DND-41 (cell line): ENCODE measurements at places on chromosomes 4 and X.

- DNase-seq = no peak
Observed at GRCh38 chrX:131061306-131061705, 3.2 kb downstream of the ARHGAP36 start.

- DNase-seq = no peak
Observed at GRCh38 chr4:86910820-86911684, 18.8 kb upstream of the C4orf36 start.

DNA sequence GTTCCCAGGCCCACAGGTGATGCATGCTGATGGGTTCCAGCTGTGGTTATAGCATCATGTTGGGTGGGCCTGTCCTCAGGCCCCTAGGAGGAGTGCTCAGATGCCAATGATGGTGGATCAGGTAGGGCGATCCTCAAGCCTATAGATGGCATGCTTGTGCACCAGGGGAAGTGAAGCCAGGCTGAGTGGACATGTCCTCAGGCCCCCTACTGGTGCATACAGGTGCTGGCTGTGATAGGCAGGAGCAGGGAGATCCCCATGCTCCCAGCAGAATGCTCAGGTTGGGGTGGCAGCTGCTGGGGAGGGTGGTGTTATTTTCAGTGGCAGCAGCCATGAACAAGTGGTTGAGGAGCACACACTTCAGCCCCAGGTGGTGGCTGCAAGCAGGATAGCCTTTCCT is 96.0 kb downstream of the SMARCA1 start:
- DNase-seq = no peak

DNA sequence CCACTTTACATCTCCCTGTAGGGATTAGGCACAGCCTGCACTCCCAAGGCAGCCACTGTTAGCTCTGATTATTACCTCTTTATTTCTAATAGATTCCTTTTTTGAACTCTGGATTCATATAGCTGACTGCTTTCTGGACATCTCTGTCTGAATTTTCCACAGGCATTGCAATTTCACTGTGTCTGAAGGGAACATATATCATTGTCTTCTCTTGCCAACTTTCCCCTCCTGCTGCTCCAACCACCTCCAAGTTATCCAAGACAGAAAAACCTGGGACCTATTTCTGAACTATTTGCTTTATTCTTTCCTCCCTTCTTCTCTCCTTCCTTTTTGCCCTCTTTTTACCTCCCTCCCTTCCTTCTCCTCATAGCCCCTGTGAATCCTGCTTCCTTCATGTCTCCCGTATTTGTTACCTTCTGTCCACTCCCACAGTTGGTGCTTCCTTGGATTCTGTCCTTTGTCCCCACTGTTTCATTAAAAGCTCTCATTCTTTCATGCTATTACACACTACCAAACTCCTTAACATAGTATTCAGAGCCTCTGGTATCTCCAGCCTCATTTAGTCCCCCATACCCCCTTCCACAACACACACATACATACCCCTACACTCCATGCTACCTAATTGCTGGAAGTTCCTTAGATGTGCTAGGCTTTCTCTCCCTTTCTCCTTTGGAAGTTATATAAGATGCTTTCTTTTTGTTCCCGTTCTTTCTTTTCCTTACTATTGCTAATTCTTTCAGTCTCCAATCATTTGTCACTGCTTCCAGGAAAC is 34.7 kb downstream of the FGF2 start:
- DNase-seq = no peak

DNA sequence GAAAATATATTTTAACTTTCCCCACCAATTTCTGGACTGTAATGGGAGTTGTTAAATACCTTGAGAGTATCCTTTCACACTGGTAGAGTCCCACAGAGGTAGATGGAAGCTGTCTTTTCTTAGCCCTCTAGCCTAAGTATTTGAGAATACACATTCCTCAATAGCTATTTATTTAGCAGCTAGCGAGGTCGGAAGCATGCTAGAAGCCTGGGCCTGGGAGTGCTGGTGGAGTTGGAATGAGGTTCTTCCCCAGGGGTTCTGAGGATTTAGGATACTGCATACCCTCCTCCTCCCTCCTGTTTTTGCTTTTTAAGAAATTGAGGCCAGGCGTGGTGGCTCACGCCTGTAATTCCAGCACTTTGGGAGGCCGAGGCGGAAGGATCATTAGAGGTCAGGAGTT is 999 bp upstream of the KLHL15 start:
- DNase-seq = no peak

- no peak for DNase-seq
Observed at GRCh38 chr4:147724468-147725201, 7.3 kb upstream of the ARHGAP10 start.

DNA sequence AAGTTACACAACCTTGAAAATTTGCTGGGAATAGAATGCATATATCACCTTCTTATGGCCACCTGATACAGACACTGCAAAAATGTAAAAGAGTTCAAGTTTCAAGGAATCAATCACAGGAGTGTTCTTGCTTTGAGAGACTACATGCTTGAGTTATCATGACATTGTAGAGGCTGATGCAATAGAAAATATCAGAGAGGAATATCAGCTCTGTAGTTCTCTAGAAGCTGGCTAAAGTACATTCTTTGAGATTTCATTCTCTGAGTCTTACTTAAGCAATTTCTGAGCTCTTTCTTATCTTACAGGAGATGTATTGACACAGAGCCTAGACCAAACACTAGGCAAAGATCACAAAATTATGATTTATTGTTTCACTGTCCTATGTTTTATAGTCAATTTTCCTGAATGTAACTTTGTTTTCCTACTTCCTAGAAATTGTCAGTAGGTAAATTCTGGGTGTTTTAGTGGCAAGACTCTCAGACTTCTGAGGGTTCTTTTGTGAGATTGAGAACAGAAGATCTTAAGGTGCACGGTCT is 152.1 kb upstream of the HPGD start:
- DNase-seq = no peak

- no peak for DNase-seq
Observed at GRCh38 chrX:41258871-41259270, 75.1 kb upstream of the DDX3X start.

DNA sequence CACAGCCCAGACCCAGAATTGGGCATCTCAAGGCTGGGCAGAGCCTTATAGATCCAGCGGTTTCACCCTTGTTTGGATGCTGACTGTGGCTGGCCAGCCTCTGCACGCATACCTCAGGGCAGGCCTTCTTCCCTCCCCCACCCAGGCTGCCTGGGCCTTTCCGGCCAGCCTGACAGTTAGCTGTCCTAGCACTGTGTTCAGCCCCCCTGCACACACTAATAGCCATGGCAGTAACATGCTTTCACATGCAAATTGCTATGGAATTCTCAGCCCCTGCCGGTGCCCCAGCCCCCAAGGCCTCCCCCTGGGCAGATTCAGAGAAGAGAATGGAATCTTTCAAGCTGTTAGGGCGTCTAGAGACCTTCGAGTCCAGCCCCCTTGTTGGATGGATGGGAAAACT is 17.7 kb downstream of the EFNB1 start:
- no peak for DNase-seq

DNA sequence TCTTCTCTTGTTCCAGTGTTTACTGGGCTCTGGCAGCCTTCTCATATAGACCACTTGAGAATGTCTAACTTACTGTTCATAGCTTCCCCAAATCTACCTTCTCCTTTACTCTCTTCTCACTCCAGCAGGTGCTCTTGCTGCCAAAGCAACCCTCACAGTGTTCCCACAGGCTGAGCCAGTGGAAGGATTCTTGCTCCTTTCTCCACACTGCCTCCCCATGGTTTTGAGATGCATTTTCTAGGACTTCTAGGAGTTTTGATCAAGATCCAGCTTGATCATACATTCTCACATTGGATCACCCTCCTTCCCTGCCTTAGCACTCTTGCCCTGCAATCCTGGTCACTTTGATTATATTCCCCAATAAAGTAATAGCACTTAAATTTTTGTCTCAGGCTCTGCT is 230.8 kb downstream of the TMEM47 start:
- no peak for DNase-seq

GRCh38 chrX:80755174-80755573 is 54.5 kb downstream of the BRWD3 start:
- no peak for DNase-seq

GRCh38 chrX:15465347-15465746 is 27.8 kb downstream of the PIR start:
- DNase-seq = no peak

DNA sequence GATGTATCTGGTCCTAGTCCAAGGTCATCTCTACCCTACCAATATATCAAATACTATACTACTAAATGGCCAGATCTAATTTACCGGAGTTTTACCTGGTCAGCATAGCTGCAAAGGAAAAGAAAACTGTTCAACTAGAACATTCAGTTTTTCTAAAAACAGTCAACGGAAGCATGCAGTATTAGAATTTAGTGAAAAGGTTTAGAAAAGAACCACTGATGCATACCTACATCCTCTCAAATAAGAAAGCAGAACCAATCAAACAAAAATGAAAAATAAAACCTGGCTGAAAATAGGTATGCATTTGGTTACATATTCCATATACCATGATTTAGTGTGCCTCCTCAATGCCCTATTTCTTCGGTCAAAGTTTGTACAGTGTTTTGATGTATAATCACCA is 140.0 kb downstream of the CHM start:
- DNase-seq = no peak

DNA sequence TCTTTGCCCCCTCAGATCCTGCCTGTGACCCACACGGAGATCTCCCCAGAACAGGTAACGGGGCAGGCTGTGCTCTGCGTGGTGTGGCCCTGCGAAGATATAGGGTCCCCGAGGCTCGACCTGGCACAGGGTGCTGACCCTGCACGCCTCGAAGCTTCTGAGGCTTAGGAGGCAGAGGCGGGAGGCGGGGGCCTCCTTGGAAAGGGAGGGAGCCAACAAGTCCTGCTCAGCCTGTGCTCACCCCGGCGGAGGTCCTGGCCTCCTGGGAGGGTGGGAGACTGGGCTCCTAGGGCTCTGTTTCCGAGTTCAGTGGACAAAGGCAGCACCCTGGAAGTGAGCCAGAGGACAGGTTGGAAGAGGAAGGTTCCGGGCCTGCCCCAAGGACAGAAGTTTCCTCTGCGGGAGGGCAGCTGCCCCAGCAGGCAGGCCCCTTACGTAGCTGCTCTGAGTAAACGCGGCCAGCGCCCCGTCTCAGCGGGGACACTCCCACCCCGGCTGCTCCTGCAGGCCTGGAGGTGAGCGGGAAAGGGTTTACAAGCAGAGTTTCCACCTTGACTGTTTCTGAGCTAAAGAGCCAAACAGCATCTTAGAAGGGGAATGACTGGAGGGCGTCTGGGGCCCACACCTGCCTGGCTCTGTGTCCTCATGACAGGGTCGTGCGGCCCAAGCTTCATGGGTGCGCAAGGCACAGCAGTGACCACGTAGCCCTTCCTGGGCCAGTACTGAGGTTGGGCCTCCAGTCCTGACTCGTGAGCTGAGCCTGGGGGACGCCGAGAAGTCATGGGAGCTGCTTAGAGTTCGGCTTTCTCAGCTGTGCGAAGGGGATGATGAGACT is 16.1 kb downstream of the TMEM175 start:
- DNase-seq = no peak

DNA sequence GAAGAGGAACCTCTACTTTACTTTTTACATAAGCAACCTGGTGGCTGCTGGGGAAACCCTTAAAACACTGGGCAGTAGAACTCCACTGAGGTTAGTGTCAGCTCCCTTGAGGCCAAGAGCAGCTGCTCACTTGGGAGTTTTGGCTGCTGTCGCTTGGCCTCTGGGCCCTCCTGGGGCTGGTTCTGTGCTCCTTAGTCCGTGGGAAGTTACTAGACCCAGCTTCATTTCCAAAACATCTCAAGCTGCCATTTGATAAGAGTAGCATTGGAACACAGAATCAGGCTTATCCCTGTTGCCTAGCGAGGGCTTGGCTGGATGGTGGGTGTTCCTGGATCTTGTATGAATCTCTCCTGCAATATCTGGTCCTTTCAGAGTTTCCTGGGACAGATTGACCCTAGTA is 26.1 kb downstream of the RNF4 start:
- no peak for DNase-seq

GRCh38 chr4:99668472-99668871 is 10.8 kb upstream of the C4orf54 start:
- no peak for DNase-seq

DNA sequence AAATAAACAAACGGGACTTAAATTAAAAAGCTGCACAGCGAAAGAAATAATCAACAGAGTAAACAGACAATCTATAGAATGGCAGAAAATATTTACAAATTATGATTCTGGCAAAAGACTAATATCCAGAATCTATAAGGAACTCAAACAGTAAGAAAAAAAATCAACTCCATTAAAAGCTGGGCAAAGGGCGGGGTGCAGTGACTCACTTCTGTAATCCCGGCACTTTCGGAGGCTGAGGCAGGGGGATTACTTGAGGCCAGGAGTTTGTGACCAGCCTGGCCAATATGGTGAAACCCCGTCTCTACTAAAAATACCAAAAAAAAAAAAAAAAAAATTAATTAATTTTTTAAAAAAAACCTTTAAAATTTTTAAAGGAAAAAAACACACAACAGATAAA is 109.0 kb downstream of the ATP11C start:
- DNase-seq = no peak

DNA sequence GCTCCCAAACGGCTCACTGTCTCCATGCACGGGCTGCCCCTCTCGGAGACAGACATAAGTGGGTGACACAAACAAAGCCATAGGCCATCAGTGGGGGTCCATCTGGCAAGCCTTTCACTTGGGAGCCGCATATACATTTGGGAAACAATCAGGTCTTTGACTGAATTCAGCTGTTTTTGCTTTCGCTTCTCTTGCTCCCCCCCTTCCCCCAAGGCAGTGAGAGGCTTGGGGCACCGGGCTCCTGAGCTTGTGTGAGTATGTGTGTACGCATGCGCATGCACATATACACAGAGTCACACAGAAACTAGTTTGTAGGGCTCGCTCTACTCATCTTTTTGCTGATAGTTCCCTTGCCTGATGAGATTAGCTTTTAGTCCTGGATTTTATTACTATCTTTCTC is 284.4 kb downstream of the AFF2 start:
- no peak for DNase-seq

- peak; percentile 65 for DNase-seq
Observed at GRCh38 chrX:65596270-65597034, 61.9 kb upstream of the LAS1L start.

DNA sequence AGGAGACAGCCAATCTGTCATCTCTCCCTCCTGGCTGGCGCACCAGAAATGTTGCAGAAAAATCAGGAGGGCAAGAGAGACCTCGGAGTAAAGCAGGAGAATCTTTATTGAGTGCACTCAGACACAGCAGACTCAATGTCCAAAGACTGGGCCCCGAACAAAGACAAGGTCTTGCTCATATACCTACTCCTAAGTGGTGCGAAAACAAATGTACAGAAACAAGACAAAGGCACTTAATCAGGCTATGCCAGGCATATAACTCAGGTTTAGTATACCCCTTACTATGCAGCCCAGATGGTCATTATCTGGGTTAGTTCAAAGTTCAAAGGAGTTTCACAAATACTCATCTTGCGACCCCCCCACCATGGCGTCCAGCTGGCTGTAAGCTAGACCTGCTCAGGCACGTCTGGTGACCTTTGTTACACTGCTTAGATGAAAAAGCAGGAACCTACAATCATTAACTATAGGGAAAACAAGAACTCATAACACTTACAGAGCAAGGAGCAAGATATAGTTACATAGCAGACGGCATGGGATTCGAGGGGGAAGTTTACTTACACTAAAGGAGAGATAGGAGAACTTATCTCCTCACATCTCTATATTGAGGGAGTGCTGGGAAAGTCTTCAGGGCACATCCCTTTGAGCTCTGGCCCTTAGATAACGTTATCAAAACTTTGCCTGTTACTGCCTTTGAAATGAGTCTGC is 27.5 kb downstream of the SULT1E1 start:
- DNase-seq = no peak
